AG04450 (cell line): ENCODE measurements at places on chromosomes 1 and 21.
A peak's percentile ranks its signal among the peaks of the same experiment; 100 is the strongest.

DNA sequence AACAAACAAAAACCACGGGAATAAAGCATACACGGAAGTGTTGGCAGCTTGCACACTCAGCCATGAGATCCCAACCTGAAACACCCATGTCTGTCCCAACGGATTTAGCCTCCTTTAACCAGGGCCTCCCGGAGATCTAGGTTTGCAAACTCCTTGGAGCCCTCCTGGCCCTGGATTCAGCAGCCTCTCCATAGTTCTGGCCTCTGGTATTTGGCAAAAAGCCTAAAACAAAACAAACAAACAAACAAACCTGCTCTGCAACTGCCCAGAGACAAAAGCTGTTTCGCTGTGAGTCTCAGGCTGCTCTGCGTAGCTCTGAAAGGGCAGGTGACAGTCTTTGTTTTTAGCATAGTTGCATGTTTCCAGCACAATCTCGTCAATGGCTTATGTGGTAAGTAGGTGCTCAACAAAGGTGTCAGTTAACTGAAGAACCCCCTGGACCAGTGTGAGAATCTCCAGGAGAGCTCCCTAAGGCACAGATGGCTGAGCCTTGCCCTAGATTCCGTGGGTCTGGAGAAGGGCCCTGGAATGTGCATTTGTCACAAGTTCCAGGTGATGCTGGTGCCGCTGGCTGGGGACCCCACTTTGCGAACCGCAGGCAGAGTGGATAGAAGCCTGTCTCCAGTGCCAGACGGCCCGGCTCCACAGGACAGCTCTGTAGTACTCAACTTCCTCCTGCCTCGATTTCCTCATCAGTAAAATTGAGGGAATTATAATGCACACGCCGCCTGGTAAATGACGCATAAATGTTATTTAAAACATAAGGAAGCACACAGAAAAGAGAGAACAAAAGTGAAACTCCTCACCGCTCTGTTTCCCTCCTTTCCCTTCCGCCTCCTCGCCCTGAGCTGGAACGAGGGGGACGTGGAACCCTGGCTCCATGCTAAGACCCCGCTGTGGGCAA lies 86.2 kb downstream of the RIPK4 start:
- DNase-seq = no peak

DNA sequence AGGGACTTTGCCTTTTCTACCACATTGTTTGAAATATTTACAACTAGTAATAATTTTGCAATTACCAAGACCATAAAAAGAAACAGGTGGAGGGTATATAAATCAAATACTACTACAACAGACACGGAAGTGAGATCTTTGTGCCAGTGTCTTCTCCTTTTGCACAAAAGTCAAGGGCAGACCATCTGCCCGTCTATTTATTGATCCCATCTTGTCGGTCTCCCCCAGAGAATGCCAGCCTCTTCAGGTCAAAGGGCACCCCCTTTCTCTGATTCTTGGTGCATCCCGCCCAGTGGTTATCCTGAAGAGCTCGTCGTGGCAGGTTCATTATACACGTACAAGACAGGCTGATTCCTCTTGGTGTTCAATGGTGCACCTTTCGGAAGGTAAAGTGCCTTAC lies 4.8 kb upstream of the PDE9A start:
- no peak for DNase-seq

DNA sequence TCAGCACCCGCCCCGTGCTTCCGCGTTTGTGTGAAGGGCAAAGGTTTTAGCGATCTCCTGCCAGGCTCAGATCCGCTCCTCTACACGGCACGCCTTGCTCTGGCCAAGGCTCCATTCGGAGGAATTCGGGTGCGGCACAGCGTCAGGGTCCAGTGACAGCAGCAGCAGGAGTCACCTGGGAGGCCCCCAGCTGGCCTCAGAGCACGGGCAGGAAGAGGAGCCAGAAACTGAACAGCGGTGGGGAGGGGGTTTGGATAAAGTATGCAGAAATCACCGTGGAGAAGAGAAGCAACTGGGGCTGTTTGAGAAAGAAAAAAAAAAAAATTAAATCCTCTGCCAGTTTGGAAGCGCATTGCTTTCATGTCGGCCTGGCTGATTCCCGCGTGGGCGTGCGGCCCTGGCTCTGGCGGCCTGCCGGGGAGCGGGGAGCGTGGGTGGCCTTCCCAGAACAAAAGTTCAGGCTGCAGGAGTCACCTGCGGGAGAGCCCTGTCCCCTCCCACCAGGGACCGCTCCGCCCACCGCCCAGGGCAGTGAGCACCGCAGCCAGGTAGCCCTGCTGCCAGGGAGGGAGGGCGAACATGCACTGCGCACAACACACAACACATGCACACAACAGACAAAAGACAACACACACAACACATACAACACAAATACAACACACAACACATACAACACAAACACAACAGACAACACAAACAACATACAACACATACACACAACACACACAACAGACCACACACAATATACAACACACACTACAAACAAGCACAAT lies 107.6 kb downstream of the ETS2 start:
- DNase-seq = peak; percentile 36

- DNase-seq = no peak
Measured at GRCh38 chr1:154755858-154756730, 114.0 kb downstream of the KCNN3 start.

- no peak for DNase-seq
Measured at GRCh38 chr1:215045698-215046308, 36.7 kb upstream of the KCNK2 start.

GRCh38 chr21:35340273-35340672 lies 291.2 kb upstream of the RUNX1 start:
- DNase-seq = no peak

DNA sequence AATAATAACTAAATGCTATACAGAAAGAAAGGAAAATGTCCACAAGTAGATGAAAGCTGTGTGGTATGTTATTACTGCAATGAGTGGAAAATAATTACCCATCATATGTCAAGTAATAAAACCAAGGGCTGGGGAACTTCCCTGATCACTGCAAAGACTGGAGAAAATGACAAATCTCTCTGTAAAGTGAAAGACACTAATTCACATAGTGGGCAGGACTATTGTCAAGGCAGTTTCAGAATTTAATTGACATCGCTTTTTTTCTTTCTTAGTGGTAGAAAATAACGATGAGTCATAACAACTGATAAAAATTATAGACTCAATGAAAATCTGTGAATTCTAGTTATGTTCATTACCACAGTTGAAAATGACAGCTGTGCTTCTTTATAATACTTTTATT lies 153.7 kb upstream of the ST6GALNAC5 start:
- DNase-seq = no peak

- no peak for DNase-seq
Measured at GRCh38 chr1:12625276-12625675, 7.3 kb upstream of the DHRS3 start.

GRCh38 chr1:221794935-221795334 lies 53.0 kb upstream of the DUSP10 start:
- no peak for DNase-seq

DNA sequence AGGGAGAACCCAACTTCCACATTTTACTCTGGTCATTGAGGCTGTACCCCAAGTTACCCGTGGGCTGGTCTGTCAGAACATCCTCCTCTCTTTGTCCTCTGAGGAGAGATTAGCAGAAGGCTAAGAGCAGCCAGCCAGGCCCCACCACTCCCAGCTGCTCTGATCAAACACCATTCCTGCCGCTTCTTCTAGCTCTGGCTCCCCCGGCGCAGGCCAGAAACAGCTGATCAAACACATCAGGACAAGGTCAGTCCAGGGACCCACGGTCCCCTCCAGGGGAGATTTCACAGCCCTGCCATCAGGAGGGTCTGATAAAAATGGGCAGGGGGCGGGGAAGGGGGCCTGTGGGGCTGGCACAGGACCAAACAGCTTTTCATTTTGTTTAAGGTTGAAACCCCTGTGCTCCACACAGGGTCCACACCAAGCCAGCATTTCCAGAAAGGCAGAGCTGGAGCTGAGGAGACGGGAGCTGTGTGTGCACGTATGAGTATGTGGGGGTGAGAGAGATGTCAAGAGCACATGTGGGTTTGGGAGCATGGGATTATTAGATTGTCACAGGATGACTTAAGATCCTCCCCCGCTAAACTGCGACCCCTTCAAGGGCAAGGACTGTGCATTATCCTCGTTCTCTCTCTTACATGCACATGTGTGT lies 29.9 kb upstream of the EPHA8 start:
- DNase-seq = no peak

- DNase-seq = no peak
Measured at GRCh38 chr1:89523572-89524368, 859 bp upstream of the LRRC8B start.

GRCh38 chr1:6004412-6005123 lies 12.3 kb upstream of the NPHP4 start:
- no peak for DNase-seq

DNA sequence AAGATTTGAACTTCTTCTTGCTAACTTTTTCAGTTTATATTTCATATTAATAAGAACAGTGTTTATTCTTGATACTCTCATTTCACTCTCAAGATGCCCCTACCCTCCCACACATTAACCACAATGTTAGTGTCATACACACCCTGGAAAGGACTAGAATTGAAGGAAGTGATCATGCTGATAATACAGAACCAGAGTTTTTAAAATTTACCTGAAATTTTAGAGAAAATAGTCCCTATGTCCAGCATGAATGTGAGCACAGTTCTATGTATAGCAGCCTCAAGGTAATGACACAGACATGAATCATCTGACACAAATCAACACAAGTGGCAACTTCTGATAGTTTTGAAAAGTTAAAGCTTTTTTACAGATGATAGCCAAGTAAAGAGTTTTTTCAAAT lies 26.0 kb downstream of the RGS1 start:
- DNase-seq = no peak

GRCh38 chr1:193634470-193634869 lies 448.1 kb upstream of the B3GALT2 start:
- DNase-seq = no peak
